Activated CD8-positive, alpha-beta memory T cell treated with anti-CD3 and anti-CD28 coated beads for 36 hours (primary cell): ENCODE measurements at places on chromosomes 6 and 20. TPM values are rescaled to one million over a fixed set of nuclear protein-coding genes. Genes with fewer than 3 reads are reported as not detected.

The TGIF2 gene
- 53.1 TPM for total RNA-seq

The KIF3B gene
- 46.0 TPM for total RNA-seq

The BPIFA1 gene
- total RNA-seq, result not detected

The COMMD7 gene
- total RNA-seq, result 31.6 TPM

The ARFGEF3 gene
- total RNA-seq, result 0.46 TPM

The GTF3C6 gene
- 140 TPM for total RNA-seq

The ERVFRD-1 gene
- not detected for total RNA-seq

The TLDC2 gene
- not detected for total RNA-seq

The PRR18 gene
- total RNA-seq, result 0.15 TPM

The PSORS1C1 gene
- total RNA-seq, result not detected

The SYCP2 gene
- total RNA-seq, result 3.9 TPM

The NHLRC1 gene
- total RNA-seq, result 0.23 TPM

The PSMG4 gene
- total RNA-seq, result 28.6 TPM
